ENCODE measurements at places on chromosomes 5 and 9. TPM values are rescaled to one million over a fixed set of nuclear protein-coding genes. Genes with fewer than 3 reads are reported as not detected.

The ENTREP1 gene
- polyA plus RNA-seq = 15.3 TPM

The FAM81B gene
- polyA plus RNA-seq = not detected

The MEIKIN gene
- not detected for polyA plus RNA-seq

The SPINK6 gene
- not detected for polyA plus RNA-seq

The IFNK gene
- not detected for polyA plus RNA-seq

The MCIDAS gene
- 0.15 TPM for polyA plus RNA-seq

The HAPLN1 gene
- polyA plus RNA-seq = 0.56 TPM

The GDNF gene
- 0.15 TPM for polyA plus RNA-seq

The MYMK gene
- 0.30 TPM for polyA plus RNA-seq

The LSM11 gene
- polyA plus RNA-seq = 1.3 TPM

The FST gene
- polyA plus RNA-seq = 9.8 TPM

The CCL28 gene
- 0.95 TPM for polyA plus RNA-seq

The FANCG gene
- 66.6 TPM for polyA plus RNA-seq

DNA sequence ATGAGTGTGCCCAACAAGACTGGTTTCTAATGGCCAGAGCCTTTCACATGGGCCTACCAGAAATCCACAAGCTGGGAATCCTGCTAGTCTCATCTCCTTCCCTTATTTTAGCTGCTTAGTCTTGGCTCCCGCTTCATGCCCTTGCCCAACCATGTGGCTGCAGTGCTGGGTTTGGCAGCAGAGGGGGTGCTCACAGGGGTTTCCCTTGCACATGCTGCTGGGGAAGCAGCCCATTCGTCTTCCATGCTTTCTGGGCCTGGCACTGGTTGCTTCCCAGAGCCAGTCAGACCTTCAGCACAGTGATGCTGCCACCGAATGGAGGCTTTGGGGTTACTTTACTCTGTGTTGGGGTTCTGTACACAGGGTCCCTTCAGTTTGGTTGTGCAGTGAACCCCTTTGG lies 26.3 kb downstream of the SLC46A2 start:
- DNase-seq = no peak

- DNase-seq = no peak
Observed at GRCh38 chr9:114207034-114207810, 51.9 kb downstream of the COL27A1 start.

DNA sequence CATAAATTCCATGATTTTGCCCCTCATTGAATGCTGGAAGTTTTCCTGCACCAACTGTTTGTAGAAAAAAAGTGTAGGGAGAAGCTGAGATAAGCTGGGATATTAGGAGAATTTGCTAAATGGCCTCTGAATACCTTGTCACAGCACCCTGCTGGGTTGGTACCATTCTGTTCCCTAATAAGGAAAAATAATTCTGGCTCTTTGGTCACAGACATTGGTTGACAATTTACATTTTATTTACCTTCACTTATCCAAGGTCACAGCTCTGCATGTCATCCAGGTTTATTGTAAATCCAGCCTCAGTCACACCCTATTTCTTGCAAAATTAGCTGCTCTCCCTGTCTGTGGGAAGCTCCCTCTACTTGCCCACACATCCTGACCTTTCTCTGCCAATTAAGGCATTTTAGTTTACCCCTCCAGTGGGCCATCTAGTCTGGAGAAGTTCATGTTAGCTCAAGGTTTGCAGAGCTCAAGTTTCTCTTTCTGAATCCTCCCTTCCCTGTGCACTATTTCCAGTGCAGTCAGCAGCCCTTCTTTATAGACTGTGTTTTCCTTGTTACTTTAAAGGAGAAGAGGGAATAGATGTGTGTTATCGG lies 115.4 kb upstream of the NTRK2 start:
- no peak for DNase-seq

- DNase-seq = no peak
Observed at GRCh38 chr5:65338606-65339151, 143.0 kb downstream of the ADAMTS6 start.

- no peak for DNase-seq
Observed at GRCh38 chr5:11400316-11400715, 503.9 kb downstream of the CTNND2 start.

- no peak for DNase-seq
Observed at GRCh38 chr5:125467222-125467621, 720.8 kb upstream of the ZNF608 start.

GRCh38 chr5:144179226-144179625 lies 8.6 kb downstream of the KCTD16 start:
- no peak for DNase-seq

DNA sequence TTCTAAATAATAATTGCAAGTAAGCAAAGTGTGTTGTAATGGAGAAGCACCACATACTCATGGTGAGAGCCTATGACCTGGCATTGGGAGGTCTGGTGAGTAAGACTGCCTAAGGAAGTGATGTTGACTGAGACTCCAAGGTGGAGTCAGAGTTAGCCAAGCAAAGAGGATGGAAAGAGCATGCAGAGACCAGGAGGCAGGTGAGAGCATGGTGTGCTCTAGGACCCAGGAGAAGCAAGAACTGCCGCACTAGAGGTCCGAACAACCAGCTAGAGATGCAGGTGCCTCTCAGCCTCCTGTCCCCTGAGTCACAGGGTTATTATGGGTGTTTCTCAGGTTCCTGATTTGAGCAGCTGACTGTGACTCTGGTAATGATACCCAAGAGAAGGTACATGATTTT lies 27.3 kb downstream of the ANP32B start:
- DNase-seq = no peak

- no peak for DNase-seq
Observed at GRCh38 chr5:124193371-124193789, 553.1 kb downstream of the ZNF608 start.

GRCh38 chr9:130746434-130747212 lies 53.0 kb downstream of the EXOSC2 start:
- no peak for DNase-seq

DNA sequence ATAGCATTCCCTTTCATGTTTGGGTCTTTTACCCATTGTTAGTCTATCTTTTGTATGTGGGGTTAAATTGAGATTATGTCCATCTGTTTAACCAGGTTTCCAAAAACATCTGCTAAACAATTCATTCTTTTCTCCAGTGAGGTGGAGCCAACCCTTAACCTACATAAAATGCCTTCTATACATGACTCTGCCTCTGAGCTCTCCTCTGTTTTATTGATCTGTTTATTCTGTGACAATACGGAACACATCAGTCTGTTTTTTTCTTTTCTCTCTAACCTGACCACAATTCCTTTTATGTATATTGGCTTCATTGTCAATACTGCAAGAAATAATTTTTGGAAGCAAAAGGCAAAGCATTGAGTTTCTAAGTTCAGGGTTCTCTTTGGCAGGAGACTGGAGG lies 9.9 kb upstream of the ARL15 start:
- no peak for DNase-seq

GRCh38 chr9:119157196-119157595 lies 212.0 kb downstream of the BRINP1 start:
- DNase-seq = no peak

GRCh38 chr9:114097613-114098020 lies 1.5 kb downstream of the KIF12 start:
- DNase-seq = no peak

DNA sequence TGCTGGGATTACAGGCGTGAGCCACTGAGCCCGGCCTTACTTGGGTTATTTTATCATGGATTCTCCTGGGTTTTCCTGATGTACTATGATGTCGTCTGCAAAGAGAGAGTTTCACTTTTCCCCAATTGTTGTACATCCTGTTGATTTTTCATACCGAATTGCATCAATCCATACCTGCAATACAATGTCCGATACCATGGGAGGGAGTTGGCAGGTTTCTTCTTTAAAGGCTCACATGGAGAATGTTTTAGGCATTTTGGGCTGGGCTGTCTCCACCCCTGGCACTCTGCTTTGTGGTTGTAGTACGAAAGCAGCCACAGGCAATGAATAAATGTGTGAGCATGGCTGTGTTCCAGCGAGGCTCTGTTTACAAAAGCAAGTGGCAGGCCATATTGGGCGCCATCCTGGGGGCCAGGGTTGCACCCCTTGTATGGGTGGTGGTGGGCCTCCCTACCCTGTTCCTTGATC lies 35.1 kb upstream of the EXOC3 start:
- DNase-seq = no peak

DNA sequence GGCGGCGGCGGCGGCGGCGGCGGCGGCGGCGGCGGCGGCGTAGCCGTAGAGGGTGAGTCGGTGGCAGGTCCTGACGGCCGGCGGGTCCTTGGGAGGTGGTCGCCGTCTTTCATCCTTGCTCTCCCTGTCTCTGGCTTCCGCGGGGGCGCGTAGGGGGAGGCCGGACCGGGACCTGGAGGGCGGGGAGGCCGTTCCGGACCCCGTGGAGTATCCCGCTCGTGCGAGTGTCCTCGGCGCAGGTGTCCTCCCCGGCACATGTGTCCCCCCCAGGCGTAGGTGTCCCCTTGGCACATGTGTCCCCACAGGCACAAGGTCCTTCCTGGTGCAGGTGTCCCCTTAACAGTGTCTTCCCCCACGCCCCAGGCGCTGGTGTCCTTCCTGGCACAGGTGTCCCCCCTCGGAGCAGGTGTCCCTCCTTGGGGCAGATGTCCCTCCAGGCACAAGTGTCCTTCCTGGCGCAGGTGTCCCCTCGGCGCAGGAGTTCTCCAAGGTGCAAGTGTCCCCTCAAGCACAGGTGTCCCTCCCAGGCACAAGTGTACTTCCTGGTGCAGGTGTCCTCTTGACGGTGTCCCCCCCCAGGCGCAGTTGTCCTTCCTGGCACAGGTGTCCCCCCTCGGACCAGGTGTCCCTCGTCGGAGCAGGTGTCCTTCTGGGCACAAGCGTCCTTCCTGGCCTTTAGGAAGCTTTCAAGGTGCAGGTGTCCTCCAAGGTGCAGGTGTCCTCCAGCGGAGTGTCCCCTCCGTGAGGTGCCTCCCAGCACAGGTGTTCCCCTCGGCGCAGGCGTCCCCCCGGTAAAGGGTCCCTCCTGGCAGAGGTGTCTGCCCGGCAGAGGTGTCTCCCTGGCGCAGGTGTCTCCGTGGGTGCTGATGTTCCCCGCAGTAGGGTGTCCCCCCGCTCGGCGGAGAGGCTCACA lies 519 bp downstream of the EXOC3 start:
- DNase-seq = no peak

GRCh38 chr5:149941795-149942194 lies 2.8 kb downstream of the PDE6A start:
- DNase-seq = no peak

GRCh38 chr5:159972538-159973362 lies 36.2 kb upstream of the TTC1 start:
- no peak for DNase-seq

GRCh38 chr5:87916320-87916719 lies 352.3 kb downstream of the TMEM161B start:
- DNase-seq = no peak

DNA sequence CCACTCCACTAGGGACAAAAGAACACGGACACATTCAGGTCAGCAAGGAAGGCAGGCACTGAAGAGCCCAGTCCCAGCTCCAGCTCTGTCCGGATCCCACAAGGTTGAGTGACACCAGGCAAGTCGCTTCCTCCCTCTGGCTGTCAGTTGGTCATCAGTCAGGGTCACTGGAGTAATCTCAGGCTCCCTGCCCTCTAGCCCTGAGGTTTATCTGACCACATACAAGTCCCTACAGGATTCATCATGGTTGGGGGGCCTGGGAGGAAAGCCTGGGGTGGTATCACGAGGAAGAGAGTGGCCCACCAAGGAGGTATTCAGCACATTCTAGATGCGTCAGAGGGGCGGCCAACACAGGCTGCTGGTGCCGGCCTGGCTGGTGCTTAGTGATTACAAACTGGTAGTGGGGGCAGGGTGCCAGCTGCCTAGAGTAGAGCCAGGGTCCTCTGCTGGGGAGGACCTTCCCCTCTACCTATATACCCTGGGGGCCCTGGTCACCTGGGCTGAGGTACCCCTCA lies 81.5 kb downstream of the SHB start:
- DNase-seq = no peak

DNA sequence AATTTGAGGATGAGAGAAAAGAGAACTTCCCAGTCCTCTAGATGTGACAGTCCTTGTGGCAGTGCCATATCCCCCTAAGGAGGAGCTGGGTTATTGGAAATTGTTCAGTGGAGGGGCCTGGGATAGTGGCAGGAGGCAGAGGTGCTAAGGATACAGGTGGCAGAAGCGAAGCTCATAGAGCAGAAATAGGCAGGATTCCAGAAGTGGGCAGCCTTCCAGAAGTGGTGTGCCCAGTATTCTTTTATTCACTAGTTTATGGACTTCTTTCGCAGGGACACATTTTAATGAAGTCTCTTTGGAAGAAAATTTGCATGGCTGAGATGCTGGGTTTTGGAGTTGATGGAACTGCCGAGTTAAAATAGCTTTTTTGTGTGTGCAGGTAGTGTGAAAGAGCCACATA lies 6.8 kb downstream of the PIK3R1 start:
- no peak for DNase-seq

DNA sequence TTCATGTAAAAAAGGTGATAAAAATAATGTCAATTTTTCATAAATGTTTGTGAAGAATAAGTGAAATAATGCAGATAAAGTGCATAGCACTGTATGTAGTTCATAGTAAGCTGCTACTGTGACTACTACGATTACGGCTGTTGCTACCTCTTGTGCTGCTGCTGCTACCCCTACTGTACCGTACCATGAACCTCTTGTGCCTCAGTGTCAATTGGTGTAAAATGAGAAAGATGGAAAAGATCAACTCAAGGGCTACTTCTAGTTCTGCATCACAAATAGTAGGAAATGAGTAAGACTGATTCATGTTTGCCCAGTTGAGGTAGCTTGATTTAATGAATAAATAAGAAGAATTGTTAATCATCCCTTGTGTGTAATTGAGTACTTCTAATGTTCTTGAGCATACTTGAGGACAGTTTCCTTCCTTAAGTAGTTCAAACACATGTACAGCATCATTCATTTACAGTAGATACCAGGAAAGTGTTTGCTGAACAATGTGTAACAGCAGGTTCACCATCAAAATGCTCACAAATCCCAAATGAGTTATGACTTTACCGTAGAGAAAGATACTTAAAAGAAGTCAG lies 200.0 kb upstream of the ATP10B start:
- no peak for DNase-seq

DNA sequence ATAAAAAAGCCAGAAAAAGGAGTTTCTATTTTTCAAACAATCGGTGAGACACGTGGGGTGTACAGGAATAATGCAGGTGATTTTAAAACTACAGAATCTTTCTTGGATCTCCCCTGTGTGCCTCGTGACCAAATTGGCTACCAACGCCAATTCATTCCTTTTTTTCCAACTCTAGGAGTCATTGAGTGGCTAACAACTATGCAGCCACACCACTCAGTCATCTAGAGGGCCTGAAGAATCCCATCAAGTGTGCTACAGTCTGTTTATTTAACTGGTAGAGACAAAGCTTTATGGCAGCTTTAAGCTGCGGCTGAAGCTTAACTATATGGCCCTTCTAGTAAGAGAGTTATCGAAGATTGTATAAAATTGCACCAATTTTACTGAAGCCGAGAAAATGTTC lies 113.1 kb upstream of the NIPBL start:
- DNase-seq = no peak

DNA sequence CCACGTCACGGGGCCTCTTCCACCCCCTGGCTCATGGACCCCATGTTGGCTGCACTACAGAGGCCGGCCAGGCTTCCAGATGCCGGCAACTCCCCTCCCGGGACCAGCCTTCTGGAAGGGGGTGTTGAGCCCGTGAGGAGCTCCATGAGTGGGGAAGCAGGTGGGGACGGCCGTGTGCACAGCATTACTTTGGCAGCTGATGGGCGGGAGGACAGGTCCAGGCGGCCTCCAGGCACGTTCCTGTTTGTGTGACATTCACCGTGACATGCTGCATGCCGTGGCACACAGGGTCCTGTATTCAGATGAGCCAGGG lies 29.1 kb upstream of the ABO start:
- no peak for DNase-seq

- DNase-seq = no peak
Observed at GRCh38 chr5:50995285-50995942, 329.0 kb downstream of the PARP8 start.

- DNase-seq = no peak
Observed at GRCh38 chr9:74570879-74571512, 73.9 kb downstream of the RORB start.

- DNase-seq = no peak
Observed at GRCh38 chr5:96997265-96997859, 61.5 kb downstream of the LNPEP start.
